ENCODE measurements at places on chromosomes 5 and 9.

GRCh38 chr5:31614151-31615020, 24.5 kb upstream of the PDZD2 start:
- DNase-seq = no peak

- DNase-seq = no peak
Measured at GRCh38 chr5:113117543-113118115, 141.0 kb downstream of the DCP2 start.

DNA sequence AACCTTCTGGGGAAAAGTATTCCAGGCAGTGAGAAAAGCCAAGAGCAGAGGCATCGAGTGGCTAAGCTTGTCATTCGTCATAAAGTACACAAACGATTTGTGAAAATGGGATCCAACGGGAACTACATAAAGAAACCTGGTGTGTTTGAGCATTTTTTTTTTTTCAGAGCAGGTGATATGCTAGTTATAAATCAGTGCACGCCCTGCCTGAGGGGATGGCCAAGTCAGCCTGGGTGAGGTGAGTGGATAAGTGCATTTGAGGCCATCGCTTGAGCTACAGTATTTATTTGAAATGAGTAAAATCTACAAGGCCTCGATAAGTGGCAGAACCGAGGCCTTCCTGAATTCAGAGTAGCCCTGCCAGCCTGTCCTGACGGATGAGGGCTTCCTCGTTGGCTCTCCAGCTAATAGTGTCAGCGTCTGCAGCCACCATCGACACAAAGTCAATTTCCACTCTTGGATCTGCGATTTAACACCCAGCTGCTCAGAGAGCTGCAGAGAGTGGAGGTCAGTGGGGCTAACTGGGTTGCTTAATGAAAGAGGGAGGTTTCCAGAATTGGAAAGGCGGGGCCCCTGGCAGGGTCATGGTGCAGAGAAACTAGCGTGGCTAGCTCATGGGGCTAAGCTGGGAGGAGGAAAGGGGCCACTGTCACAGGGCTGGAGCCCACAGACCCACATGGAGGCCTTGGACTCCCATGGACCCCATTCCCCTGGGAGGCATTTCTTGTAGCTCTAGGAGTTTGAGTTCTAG, 27.3 kb downstream of the PPARGC1B start:
- no peak for DNase-seq

DNA sequence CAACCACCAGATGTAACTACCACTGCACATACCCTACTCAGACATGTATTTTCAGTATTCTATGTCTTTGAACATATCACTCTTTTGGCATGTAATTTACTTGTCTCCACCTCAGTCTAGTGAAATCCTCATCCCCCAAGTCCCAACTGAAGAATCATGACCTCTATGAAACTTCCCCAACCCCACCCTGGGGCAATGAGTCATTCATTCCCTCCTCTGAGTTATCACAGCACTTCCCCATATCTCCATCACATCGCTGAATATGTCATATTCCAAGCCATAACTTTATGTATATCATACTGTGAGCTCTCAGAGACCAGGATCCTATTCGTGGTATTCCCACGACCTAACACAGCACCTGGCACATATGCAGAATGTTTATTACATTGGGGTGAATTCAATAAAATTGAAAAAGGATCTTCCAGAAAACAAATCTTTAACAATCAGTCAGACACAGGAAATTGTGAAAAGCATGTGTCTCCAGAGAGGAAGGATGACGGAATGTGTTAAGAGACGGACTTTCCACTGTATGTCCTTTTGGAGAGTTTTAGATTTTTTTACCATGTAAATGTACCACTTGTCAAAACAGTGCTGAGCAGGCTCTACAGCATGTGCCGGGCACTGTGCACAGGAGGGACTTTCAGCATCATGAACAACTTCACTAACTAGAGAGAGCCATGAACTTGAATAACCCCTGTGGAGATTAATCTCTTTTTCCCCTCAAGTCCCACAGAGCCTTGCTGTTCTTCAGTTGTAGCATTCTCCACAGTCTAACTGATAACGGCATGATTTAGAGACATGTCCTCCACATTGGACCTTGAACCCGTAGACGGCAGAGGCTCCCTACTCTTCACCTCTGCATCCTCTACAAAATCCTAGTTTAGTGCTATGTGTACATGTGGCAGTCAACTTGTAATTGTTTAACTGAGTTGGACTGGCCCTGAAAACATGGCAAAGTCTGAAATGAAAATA, 213.5 kb downstream of the GLIS3 start:
- DNase-seq = no peak

- DNase-seq = no peak
Measured at GRCh38 chr5:59040024-59040803, 457.3 kb downstream of the RAB3C start.

DNA sequence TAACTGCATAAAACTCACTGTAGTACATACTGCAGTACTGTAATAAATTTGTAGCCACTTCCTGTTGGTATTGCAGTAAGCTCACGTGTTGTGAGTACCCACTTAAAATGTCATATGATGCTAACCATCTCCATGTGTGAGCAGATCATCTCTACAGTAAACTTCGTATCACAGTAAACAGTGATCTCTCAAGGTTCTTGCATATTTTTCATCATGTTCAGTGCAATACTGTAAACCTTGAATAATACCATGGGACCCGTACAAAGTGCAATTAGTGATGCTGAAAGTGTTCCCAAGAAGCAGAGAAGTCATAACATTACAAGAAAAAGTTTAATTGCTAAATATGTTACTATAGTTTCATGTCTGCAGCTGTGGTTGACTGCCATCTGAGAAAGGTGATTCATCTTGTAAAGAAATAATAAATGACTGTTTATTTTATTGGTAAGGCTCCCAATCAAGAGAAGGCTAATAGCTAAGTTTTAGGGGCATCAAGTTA, 253.8 kb upstream of the POU5F2 start:
- DNase-seq = peak; percentile 39

GRCh38 chr9:33024126-33024965, 727 bp upstream of the DNAJA1 start:
- DNase-seq = no peak

GRCh38 chr9:111974092-111974681, 77.6 kb downstream of the UGCG start:
- peak; percentile 66 for DNase-seq

DNA sequence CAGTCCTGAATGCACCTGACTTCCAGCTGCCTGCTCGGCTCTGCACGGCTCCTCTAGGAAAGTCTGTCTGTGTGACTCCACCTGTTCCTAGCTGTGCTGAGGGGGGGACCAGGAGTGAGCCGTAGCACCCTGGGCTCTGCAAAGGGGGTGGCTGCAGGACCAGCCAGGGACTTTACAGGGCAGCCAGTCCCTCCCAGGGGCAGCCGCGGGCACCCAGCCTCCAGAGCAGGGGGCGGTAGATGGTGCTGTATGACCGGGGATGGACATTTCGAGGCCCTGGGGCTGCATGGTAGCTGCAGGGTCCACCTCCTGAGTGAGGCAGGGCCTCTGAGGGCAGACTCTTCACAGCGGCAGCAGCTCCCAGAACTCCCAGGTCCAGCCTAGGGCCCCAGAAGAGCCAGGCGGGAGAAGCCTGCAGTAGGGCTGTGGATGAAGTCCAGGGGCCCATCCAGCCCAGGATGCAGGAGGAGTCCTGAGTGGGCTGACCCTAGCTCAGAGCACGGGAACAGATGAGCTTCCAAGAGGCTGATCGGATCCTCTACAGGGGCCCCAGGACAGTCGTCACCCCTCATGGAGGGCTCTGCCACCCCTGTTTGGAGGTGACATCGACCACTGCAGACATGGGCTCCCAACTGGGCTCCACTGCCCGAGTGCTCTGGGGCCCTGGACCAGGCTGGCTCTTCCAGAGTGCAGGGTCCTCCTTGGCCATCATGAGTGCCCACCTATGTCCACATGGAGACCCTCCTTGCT, 105.4 kb downstream of the ZNF354C start:
- no peak for DNase-seq
